ENCODE measurements at places on chromosomes 4 and X.

DNA sequence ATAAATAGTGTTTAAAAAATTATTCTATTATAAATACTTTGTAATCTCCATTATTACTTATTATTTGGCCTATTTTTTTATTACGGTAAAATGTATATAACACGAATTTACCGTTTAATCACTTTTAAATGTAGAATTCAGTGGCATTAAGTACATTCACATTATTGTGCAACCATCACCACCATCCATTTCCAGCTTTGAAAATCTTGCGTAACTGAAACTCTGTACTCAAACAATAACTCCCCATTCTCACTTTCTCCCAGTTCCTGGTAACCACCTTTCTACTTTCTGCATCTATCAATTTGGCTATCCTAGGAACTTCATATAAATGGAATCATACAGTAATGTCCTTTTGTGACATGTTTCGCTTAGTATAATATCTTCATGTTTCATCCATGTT, 45.7 kb downstream of the PASD1 start:
- DNase-seq, result no peak

- no peak for DNase-seq
Observed at GRCh38 chrX:125205918-125206665, 113.6 kb upstream of the TEX13C start.

DNA sequence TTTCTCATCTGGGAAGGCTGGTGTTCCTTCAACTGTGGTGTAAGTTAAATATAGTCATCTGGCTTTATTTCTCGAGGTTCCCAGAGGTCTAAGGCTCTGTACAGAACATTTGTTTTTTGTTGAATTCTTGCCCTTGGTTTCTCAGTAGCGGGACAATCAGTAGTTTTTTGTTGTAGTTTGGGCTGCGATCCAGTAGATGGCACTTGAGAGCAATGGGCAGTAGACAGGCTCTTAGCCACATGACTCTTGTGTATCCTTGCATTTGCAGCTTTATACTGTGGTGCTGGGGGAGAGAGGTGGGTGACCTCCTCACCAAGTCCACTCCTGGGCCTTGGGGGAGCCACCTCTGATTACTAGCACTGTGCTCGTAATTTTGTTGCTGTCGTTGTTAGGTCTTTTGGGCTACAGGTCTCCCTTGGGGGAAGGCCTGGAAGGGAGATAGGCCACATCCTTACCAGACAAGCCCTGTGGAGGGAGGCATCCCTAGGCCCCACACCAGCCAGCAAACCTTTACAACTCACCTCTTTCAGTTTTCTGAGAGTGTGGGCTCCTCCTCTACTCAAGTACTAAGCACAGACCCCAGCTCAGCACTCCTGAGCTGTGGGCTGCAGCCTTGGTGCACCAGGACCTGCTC, 8.1 kb downstream of the ETDB start:
- DNase-seq, result peak; percentile 2

DNA sequence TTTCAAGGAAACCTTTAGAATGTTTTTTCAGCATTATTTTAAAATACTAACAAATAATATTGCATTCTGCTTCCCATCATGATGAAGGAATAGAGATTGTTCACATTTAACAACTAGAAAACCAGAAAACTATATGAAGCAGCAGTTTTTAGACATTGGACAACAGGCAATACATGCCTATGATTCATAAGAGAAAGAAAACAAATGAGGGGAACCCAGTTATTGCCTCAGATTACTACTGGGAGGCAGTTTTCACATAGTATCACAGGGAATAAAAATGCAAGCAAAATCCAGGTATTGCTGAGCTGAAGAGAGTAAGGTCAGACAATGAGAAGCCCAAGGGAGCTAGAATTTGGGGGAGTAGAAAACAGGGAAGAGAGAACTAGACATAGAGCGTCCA, 373.6 kb downstream of the MAPK10 start:
- DNase-seq, result no peak

GRCh38 chr4:72582853-72583252, 13.8 kb upstream of the ADAMTS3 start:
- no peak for DNase-seq

GRCh38 chrX:18949291-18949943, 34.5 kb downstream of the PHKA2 start:
- no peak for DNase-seq

- no peak for DNase-seq
Observed at GRCh38 chr4:181261279-181261678, 981.9 kb upstream of the TENM3 start.

- DNase-seq, result no peak
Observed at GRCh38 chr4:26196567-26196966, 124.2 kb upstream of the RBPJ start.

GRCh38 chr4:30630431-30630830, 89.7 kb upstream of the PCDH7 start:
- DNase-seq, result no peak

GRCh38 chrX:132791714-132792113, 166.7 kb downstream of the HS6ST2 start:
- no peak for DNase-seq

- DNase-seq, result no peak
Observed at GRCh38 chr4:63325140-63325539, 1084.1 kb downstream of the TECRL start.

DNA sequence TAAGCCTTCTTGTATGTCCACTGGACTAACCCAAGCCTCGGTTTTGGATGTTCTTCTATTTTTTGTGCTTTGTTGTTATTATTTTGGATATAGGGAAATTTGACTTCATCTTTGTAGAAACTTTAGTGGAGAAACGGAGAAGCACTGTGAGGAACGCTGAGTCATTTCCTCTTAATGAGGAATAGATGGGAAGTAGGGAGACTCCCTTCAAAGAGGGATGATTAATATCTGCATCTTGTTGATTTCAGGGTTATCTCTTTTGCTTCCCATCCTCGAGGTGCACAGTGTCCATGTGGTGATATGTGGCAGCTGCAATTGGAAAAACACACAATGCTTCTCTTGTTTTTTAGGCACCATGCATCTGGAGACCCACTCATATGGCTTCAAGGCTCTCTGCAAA, 1147.9 kb downstream of the NLGN4X start:
- DNase-seq, result no peak

GRCh38 chrX:82224961-82225360, 1023.1 kb downstream of the SH3BGRL start:
- DNase-seq, result no peak

DNA sequence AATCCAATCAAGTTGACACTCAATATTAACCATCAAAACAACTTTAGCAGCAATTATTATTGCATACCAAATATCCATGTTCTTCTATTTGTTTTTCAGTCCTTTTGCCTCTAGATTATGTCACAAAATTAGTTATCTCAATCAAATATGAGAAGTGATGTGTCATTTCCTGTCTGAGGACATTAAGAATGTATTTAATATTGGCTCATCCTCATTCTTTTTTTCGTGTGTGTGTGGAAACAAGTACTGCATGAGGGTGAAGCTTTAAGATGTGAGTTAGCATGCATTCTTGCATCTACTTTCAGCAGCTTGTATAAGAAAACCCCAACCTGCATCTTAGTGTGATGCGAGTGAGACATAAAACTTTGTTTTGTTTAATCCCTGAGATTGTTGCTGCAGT, 301.4 kb downstream of the GRIA2 start:
- DNase-seq, result no peak

DNA sequence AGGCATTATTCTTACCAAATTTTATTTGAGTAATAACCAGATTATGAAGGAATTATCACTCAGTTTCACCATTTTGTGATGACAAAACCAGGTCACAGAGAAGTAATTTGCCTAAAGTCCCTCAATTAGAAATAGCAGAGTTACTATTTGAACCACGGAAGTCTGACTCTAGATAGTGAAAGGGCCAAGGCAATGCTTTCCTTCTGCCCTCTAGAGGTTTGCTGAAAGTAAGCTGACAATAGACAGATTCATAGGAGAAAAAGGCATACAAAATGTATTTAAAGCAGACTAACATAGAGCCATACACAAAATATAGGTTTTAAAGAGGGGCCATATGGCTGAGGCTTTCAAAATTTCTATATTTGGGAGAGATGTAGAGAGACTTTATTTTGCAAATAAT, 43.1 kb downstream of the CXXC4 start:
- DNase-seq, result no peak

DNA sequence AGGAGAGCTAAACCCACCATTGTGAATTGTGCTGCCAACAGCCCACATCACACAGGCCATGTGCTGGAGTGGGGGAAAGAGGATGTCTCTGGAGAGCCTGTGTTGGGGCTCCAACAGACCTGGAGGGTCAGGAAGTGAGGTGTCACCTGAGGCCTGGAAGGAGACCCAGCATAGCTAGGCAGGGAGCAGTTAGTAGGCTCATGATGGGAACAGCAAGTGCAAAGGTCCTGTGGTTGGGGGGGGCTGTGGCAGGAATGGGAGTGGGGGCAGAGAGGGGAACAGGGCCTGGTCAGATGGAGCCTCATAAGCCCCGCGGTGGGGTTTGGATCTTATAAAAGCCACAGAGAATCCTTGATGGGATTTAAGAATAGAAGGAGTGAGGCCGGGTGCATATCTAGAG, 35.9 kb upstream of the GPR78 start:
- DNase-seq, result no peak

GRCh38 chrX:9352694-9353411, 112.0 kb upstream of the TBL1X start:
- DNase-seq, result no peak

- DNase-seq, result no peak
Observed at GRCh38 chr4:93092765-93093164, 735.8 kb upstream of the ATOH1 start.

DNA sequence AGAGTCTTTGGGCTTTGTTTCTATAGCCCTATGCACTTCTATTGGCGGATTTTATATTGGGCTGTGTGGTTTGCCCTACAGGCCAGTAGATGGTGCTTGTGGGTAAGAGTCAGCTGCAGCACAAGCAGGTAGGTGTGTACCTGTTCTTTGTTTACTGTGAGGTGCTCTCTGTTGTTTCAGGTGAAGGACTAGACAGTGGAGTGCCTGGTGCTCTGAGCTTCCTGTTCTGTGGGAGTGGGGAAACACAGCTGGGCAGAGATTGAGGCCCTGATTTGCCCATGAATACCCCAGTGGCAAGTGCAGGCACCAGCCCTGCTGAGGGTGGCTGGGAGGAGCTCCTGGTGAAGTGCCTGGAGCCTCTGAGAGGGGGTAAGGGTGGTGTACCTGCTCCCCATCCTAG, 26.3 kb upstream of the UCP1 start:
- DNase-seq, result no peak

DNA sequence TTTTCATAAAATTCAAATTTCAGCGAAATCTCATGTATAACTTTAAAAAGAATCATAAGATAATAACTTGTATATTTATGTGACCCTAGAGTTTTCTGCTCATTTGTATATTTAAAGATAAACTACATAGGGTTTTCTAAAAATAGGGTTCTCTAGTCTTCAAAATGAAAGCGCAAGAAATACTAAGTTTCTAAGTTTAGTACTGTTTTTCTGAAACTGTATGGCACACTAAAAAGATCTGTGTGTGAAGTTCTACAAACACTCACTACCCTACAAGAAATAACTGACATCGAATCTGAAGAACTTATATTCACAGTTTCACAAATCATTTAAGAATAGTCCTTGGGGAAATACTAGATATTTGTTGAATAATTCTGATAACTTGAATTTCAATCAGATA, 38.7 kb upstream of the NDST4 start:
- no peak for DNase-seq

- DNase-seq, result no peak
Observed at GRCh38 chr4:155227131-155227530, 18.7 kb downstream of the NPY2R start.

DNA sequence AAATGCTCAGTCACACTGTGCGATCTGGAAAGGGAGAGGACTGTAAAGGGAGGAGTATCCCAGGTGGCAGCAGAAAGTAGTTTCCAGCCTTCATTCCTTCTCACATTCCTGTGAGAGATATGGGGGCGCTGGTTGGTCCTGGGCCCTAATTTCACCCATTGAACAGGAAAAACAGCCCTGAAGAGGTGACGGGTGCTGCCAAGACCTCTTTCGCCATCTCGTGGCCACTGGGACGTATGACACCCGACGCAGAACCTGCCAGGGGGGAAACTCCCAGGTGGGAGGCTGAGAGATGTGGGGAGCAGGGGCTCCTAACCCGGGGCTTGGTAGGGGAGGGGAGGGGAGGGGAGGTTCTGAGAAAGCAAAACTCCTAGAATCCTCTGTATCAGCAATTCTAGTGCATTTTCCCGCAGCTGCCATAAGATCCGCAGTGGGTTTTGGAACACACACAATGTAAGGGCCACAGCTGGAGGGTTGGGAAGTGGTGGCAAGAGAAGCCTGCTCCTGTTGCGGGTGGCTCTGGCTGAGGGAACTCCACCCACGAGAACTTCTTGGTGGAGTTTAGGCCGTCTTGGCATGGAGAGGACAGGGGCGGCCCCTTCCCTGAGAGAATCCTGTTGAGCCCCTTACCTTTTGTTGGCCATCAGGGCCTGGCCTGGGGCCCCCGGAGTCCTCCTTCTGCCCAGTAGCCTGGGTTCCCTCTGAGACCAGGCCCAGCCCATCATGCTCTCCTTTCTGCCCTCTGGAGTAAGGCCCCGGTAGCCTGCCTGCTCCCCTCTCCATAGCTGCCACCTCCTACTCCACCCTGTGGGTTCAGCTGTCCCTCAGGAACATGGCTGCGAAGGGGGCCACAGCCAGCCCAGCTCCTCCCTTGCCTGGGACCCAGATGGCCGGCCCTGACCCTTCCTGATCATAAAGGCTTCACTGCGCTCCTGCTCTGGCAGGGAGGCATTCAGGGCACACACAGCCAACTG, 134.1 kb downstream of the OR13H1 start:
- DNase-seq, result no peak

GRCh38 chrX:8607326-8607725, 124.6 kb downstream of the ANOS1 start:
- no peak for DNase-seq

Measured in activated effector memory CD4-positive, alpha-beta T cell treated with Interleukin-2 at 50 U/mL for 16 hours (primary cell).